ENCODE measurements at places on chromosomes 3 and 15.

DNA sequence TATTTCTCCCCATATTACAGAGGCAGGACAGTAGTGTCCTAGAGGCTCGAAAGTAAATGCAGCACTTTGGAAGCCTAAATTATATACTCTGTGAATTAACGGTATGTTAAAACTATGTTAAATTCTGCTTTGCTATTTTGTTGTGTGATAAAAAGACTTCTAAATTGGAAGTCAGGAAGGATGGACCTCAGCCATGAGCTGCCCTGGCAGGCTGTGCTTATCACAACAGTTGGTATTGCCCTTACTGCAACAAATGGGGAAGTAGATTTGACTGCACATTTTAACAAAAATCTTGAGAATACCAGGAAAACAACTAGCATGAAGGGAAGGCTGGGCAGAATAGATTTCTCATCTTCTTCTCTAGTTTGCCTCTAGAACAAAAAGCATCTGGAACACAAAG is 706.6 kb downstream of the SI start:
- DNase-seq = no peak

DNA sequence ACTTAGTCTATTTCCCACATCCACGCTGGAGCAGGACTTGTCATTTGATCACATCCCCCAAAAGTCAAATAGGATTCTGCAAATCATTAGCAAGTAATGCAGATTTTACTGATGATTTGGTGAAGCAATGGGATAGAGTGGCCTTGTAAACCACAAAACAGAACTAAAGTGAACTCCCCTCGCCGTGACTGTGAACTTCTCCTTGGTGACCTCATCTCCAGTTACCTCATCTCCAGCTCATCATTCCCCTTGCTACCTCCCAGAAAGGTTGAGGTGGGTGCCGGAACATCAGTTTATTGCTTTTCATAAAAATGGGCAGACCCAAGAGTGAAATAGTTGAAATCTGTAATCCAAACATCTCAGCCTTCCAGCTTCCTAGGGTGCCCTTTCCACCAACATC is 36.7 kb upstream of the ADPGK start:
- DNase-seq = no peak

DNA sequence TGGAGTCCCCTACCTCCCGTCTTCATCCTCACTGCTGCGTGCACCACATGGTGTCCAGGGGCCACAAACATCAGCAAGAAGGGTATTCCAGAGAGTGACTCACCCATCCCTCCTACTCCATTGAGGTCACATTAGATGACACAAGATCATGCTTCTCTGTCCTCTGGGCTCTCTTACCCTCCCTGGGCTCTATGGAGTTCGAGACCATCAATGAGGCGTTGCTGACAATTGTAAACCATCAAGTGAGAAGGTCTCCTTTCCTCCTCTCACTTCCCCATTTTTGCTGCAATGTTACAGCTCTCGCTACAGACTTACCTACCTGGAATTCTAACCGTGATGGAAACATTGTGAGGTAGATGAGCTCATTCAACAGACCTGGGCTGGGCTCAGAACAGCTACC is 51.7 kb downstream of the HMCES start:
- DNase-seq = no peak

DNA sequence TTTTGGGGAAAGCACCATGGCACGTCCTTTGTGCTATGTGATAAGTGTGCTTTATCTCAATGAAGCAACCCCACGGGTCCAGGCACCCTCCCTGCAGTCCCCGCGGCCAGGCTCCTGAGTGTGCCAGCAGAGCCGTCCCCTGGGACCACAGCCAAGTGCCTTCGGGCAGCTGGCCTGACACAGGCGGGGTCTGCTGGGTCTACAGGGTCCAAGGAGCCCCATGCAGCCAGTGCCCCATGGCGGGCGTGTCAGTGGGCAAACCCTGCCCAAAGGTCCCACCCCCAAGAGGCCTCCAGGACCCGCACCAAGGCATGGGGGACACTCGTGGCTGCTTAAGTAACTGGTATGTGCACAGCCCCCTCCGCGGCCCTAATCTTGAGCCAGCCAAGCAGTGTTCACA is 35.3 kb downstream of the KLHL25 start:
- no peak for DNase-seq

- no peak for DNase-seq
Measured at GRCh38 chr3:71724584-71725270, 475 bp downstream of the EIF4E3 start.
